ENCODE measurements at places on chromosomes 1 and 21.

- DNase-seq, result no peak
These were observed 160.5 kb downstream of the ZBTB18 start for GRCh38 chr1:244211559-244211944.

- no peak for DNase-seq
These were observed 50.6 kb upstream of the LYPLAL1 start for GRCh38 chr1:219123036-219123435.

GRCh38 chr1:27755865-27756264 is 17.2 kb upstream of the STX12 start:
- no peak for DNase-seq

DNA sequence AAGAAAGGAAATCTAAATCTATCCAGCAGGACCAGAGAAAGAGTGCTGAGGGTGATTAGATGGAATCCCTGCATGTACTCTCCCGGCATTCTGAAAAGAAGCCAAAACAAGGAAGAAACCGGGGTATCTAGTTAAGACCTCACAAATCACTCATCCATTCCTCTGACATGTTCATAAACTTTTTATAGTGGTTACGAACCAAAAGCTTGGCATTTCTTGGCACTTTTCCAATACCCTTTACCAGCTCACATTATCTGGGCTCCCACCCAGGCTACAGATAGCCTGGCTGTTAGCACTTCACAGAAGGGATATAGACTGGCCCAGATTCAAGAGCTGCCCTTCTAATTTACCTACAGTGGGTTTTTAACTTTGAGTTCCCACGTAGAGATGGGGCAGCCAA is 1.8 kb upstream of the C1orf74 start:
- no peak for DNase-seq

DNA sequence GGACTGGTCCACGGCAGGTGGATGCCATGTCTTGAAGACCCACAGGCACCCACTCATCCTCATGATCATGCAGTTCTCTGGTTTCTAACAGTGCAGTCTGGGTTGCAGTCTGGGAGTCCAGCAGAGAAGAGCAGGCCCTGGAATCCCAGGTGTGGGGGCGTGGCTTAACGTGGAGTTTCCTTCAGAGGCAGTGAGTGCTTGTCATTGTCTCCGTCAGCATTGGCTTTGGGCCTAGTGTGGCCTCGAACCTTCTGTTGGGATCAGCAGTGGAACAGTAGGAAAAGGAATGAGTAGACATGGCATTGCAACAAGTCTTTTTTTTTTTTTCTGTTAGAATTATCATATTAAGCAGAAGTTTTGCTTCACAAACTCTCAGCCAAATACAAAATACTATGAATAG is 12.8 kb downstream of the LGALS8 start:
- no peak for DNase-seq

DNA sequence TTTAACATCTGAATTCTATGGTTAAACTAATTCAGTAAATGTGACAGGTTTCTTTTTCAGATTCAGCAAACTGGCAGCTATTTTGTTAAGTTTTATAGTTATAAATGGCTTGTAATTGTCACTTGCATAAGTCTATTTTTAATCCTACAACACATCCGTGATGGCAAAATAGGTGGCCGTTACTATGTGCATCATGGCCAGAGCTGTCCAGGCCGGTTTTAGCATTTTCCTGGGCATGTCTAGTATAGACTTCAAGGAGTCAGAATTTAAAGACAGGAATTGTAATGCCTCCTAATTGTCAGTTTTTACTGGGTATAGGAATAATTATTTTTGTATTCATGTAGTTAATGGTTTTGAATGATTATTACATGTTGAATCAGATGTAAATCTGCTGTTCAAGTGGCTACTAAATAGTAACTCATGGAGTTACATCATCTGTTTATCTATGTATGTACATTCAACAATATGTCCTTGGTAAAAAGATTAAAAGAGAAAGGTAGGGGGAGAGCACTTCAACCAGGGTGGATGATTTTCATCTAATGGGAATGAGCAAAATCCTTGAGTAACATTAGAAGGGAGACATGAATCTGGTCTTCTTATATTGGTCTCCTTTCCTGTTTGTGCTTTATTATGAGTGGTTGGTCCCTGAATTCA is 3.2 kb upstream of the B3GALT2 start:
- DNase-seq, result no peak

Data from activated CD8-positive, alpha-beta T cell treated with anti-CD3 and anti-CD28 coated beads, Interleukin-2, amount 10 ng/mL, durations not matched to agents 7 days and 5 days (primary cell).